MV-4-11 (cell line): ENCODE measurements at places on chromosomes 16 and 17.

DNA sequence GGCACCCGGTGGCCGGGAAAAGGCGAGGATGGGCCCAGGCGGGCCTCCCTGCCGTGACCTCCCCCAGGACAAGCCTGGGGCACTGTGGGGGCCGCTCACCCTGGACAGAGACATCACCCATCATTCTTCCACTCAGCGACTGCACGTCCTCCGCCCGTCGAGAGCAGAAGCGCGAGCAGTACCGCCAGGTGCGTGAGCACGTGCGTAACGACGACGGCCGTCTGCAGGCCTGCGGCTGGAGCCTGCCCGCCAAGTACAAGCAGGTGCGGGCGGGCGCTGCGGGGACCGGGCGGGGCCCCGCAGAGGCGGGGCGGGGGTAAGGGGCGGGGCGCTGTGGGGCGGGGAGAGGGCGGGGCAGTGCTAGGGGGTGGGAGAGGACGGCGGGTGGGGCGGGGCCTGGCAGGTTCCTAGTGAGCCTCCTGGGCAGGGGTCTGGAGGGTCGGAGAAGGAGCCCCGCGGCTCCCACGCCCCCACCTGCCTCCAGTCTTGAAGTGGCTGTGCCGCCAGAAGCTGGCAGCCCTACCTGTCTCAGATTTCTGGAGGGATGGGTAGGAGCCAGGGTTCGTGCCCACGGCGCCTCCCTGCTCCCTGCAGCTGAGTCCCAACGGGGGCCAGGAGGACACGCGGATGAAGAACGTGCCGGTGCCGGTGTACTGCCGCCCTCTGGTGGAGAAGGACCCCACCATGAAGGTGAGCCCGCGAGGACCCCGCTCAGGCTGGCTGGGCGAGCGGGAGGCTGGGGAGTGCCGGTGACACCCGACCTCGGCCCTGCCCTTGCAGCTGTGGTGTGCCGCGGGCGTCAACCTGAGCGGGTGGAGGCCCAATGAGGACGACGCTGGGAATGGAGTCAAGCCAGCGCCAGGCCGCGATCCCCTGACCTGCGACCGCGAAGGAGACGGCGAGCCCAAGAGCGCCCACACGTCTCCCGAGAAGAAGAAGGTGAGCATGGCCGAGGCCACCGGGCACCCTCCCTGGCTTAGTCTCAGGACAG, 7.5 kb downstream of the NME3 start:
- DNase-seq: no peak

GRCh38 chr17:78241277-78242023, 10.0 kb downstream of the TMEM235 start:
- peak; percentile 27 for DNase-seq

GRCh38 chr16:67346341-67346740, 19.7 kb downstream of the LRRC36 start:
- DNase-seq: no peak

DNA sequence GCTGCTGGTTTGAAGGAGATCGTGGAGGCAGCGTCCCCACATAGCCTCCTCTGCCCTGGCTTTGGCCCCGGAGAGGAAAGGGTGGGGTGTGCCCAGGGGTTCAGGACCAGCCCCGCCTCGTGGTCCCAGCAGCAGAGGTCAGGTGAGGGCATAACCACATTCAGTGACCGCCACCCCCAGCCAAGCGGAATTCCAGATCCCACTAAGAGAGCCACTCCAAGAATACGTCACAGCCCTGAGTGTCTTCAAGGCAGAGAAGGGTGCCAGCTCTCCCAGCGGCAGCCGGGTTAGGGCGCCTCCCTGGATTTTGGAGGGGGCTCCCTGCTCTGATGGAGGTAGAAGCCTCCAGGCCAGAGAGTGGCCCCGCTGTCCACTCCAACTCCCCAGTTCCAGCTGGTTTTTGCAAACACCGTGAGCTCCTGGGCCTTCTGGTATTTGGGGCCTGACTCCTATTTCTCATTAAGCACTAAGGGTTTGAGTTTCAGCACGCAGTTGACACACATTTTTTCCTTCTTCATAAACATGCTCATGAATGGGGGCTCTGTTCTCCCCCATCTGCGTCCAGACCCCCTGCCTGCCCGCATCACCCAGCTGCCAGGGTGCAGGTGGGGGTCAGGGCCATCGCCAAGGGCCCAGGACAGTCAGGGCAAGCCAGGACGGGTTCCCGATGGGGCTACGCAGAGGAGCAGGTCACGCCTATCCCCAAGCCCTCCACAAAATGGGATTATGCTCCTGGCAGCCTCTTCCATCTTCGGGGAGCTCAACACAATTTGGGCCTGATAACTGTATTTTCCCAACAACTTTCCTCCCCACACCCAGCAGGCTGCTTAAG, 98.4 kb upstream of the PLCG2 start:
- no peak for DNase-seq

DNA sequence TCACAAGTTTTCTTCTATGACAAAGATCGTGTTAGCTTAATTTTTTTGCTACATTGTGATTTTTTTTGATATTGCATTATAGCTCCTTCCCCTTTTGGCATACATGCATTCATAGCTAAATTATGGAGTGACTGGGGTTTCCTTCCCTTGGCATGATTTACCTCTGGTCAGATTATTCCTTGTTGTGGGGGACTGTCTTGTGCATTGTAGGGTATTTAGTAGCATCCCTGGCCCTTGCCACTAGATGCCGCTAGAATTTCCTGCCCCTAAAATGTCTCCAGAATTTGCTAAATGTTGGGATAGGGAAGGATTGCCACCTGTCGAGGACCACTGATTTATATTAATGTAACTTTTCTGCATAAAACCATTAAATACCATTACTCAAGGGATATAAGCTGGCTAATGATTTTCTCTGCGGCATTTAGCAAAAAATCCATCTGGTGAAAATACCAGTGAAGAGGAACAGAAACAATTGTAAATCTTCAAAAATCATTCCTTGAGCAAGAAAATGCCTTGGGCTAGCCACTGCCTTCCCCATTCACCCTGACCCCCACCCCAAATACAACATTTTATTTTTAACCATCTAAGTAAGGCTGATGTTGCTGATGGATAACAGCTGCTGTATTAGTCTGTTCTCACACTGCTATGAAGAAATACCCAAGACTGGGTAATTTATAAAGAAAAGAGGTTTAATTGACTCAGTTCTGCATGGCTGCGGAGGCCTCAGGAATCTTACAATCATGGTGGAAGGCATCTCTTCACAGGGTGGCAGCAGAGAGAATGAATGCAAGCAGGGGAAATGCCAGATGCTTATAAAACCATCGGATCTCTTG, 195.2 kb downstream of the MAP2K6 start:
- DNase-seq: peak; percentile 82

DNA sequence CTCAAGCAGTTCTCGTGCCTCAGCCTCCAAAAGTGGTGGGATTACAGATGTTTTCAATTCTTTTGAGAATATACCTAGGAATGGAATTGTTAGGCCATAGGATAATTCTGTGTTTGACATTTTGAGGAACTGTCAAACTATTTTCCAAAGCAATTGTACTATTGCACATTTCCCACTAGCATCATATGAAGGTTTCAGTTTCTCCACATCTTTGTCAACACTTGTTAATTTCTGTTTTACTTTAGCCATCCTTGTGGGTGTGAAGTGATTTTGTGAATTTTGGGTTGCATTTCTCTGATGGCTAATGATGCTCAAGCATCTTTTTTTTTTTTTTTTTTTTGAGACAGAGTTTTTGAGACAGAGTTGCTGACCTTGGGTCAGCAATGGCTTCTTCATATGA, 6.2 kb downstream of the NT5M start:
- peak; percentile 27 for DNase-seq

- no peak for DNase-seq
These were observed 471.6 kb upstream of the ERCC4 start for GRCh38 chr16:13448346-13448745.

DNA sequence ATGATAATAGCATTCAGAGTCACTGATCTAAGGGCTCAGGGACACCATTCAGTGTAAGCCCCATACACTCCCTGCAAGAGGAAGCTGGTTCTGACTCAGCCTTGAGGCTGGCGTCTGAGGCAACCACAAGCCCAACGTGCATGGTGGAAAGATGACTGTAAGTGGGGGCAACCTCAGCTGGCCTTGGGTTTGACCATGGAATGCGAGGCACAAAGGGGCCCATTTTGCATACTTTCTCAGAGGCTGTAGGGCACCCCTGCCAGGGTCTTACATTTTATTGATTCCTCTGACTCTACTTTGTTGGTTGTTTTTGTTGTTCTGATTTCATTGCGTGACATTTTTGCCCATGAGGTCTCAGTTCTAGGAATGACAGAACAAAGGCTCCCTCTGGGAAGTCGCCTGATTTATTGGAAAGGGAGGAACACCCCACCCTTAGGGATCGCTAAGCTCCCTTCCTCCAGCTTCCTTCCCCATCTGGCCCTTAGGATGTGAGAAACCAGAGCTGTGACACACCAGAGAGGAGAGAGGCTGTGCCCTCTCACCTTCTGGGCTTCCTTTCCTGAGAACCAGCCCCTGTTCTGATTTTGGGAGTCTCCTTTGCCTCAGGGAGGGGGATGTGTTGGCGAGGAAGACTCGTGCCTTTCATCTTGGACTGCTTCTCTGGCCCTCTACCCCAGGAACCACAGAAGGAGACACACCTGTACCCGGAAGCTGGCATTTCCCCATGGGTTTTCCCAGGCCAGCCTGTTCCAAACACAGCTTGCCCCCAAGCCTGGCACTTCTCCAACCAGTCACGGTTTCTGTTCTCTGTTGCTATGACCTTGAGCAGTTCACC, 5.6 kb upstream of the CIITA start:
- peak; percentile 95 for DNase-seq

- no peak for DNase-seq
These were observed 134.2 kb downstream of the CMIP start for GRCh38 chr16:81578636-81579413.

- DNase-seq: no peak
These were observed 13.5 kb downstream of the LGALS3BP start for GRCh38 chr17:78966123-78966813.

DNA sequence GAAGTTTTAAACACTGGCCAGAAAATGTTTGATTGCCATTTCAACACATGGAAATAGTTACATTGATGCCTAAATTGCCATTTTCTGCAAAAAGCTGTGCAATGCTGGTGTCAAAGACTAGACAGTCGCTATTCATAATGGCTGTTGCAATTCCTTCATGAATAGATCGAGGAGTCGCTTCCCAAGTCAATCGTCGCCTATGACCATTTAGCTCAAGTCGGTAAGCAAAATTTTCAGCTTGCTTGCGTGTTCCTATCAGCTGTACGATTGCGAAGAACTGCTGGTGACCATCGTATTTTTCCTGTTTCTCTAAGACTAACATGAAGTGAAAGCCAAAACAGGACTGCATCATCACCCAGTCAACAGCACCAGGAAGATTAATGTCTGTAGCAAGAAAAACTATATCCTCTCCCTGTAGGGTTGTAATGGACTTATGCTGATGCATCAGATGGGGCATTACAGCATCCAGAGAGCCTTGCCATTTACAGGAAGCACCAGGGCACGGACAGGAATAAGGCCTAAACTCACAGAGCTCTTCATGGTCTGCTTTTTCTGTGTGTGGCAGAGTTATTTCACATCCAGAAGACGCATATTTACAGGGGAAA, 23.6 kb downstream of the SIAH1 start:
- peak; percentile 62 for DNase-seq

DNA sequence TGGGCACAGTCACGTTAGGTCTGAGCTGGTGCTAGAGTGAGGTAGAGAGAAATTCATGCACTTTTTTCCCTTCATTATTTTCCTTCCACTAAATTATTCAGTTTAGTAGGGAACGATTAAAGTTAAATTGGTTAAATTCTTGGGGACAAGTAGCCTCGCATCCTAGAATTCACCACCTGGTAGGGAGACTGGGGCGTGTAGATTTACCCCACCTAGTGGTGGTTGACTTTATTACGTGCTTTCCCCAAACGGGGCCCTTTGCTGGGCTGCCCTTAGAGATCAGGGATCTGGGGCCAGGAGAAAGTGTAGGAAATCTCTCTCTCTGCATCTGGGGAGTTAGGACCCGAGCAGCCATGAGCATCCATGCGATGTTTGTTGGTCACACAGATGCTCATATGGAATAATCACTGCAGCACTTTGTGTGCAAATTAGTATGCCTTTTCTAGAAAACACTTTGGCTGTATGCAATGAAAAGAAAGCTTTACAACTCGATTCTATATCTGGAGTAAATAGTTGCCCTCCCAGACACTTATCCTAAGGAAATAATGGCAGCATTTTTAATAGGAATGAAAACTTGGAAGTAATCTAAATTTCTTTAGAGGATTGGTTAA, 107.0 kb downstream of the PLCG2 start:
- peak; percentile 32 for DNase-seq

- no peak for DNase-seq
These were observed 4.6 kb downstream of the TSPOAP1 start for GRCh38 chr17:58324056-58324408.

DNA sequence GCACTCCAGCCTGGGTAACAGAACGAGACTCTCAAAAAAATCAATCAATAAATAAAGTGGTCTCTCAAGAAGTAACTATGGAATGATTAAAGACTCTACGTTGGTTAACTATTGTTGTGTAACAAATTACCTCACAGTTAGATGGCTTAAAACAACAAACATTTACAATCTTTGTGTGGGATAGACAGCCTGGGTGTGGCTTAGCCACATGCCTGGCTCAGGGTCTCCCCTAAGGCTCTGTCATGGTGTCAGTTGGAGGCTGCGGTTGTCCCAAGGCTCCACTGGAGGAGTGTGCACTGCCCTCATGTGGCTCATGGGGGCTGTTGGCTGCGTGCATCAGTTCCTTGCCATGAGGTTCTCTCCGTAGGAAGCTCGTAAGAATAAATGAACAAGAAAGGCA, 294.5 kb downstream of the SNX29 start:
- DNase-seq: no peak

GRCh38 chr17:18916816-18917500, 35.0 kb upstream of the SLC5A10 start:
- DNase-seq: peak; percentile 85
